ENCODE measurements at places on chromosomes 11 and 22. TPM values are rescaled to one million over a fixed set of nuclear protein-coding genes. Genes with fewer than 3 reads are reported as not detected.

The TMEM41B gene
- 33.3 TPM for polyA plus RNA-seq

The KRTAP5-9 gene
- 0.30 TPM for polyA plus RNA-seq

The YWHAH gene
- polyA plus RNA-seq = 136 TPM

The CCDC87 gene
- 0.35 TPM for polyA plus RNA-seq

The MCHR1 gene
- 0.28 TPM for polyA plus RNA-seq

The GALNT18 gene
- polyA plus RNA-seq = 19.8 TPM

DNA sequence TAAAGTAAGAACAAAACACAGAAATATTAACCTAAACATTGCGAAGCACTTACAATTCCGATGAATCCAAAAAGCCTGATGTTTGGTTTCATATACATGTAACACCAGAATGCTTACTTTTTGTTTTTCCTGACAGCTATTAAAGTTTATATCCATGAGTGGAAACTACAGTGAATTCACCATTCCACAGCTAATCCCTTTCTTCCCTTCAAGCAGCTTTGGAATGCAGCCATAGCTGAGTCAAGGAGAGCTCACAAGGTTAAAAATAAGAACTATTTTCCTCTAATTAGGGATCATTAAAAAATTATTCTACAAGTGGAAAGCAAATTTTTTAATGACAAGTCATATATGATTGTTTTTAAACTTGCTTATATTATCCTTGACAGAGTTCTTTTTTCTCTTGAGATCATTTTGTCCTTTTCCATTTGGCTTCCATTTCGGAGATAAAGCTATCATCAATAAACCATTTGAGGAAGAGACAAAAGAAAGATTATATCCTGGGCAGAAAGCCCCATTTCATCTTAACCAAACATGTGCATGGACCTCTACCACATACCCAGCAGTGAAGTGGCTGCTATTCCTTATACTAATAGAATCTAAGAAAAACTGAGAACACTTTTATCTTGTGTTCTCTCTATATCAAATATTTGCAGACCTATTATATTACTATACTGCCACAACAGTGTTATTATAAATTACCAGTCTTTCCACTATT, 19.7 kb upstream of the FIBIN start:
- no peak for DNase-seq

DNA sequence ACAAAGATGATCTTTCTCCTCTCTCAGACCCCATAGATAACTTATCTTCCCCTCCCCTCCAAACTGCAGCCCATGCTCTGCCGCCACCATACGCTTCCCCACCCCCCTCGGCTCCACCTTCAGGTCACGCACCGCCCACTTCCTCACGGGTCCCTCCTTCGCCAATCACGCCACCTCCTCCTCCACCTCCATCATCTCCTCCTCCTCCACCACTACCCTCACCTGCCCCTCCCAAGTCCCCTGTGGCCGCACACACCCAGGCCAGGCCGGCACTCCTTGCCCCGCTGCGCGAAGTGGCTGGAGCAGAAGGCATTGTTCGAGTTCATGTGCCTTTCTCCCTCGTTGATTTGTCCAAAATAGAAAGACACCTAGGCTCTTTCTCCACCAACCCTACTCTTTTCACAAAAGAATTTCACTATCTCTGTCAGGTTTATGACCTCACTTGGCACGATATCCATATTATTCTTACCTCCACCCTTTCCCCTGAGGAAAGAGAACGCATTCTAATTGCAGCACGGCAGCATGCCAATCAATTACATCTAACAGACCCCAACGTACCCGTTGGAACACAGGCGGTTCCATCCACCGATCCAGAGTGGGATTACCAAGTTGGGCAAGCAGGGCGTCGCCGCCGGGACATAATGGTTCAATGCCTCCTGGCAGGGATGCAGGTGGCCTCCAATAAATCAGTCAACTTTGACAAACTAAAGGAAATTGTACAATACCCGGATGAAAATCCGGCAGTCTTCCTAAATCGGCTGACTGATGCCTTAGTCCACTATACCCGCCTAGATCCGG, 12.3 kb upstream of the OR56A3 start:
- DNase-seq = no peak

- no peak for DNase-seq
These were observed at the start of gene CDC42BPG for GRCh38 chr11:64844330-64845128. TSS of gene CDC42BPG (minus strand) at chr11:64844653. CDS start at chr11:64844569, 84 bp downstream.

DNA sequence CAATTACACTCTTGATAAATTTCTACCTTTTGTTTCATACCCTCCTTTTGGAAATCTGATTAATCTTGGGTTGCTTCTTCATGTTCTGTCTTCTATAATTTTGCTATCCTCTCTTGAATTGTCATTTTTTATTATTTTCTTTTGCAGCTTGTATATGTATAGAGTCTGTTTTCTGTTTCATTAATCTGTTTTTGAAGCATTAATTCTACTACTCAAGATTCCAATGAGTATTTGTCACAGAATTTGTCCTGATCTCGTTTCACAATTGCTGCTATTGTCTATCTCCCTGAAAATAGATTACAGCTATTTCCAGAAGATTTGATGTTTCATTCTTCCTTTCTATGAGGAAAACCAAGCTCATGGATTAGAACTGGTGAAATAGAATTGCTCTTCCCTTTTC, 406.1 kb downstream of the DYNC2H1 start:
- DNase-seq = no peak

- no peak for DNase-seq
These were observed 84.2 kb downstream of the ZNF280B start for GRCh38 chr22:22424210-22424800.

DNA sequence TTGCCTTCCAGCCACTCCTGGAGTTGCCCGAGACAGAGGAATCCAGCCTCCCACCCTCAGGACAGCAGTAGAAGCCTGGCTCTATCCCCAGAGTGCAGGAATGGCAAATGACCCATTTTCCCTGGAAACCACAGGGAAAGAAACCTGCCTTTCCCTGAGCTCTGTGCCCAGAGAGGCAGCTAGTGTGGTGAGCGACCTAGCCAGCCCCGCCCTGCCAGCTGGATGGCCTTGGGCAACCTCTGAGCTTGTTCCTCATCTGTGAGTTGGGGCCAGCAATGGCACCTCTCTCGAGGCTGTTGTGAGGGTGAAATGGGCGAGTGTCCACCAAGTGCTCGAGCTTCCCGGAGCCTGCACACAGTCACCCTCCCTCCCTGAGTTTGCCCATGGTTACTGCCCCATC, 3.7 kb downstream of the OMP start:
- DNase-seq = no peak

- DNase-seq = peak; percentile 38
These were observed at the start of gene SYT13 for GRCh38 chr11:45285930-45286632. TSS of gene SYT13 (minus strand) at chr11:45286341. CDS start at chr11:45286207, 134 bp downstream.

DNA sequence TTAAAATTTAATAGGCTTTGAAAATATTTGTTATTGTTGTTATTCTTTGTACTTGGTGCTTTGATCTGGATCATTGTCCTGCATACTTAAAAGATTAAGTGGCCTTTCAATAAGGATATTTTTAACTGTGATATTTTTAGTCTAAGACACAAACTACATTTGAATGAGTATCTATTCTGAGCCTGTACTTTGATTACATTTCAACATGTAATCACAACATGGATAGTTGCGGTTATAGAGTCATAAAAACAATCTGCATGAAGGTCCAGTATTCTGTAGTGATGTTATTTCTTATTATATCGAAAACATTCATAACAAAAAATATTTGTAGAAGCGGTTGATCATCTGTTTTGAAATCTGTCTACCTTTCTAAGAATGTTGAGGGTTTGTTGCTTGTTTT, 58.6 kb downstream of the HIPK3 start:
- no peak for DNase-seq

DNA sequence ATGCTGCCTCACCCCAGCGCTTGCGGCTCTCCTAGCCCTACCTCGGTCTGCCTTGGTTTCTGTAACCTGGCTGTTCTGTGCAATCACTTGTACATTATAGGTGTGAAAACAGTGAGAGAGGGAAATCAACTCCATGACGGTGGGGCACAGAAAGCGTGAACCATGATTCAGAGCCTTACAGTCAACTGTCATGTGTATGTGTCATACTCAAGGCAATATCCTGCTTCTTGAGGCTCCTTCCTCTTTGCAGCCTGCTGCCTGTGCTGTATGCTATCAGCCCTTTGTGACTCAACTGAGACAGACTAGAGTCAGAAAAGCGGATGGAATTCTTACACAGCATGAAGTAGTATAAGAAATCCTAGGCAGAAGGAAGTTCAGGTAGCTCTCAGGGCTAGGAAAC, 2.1 kb downstream of the NRIP3 start:
- no peak for DNase-seq

- no peak for DNase-seq
These were observed 279.1 kb downstream of the BRD1 start for GRCh38 chr22:49548356-49549202.

DNA sequence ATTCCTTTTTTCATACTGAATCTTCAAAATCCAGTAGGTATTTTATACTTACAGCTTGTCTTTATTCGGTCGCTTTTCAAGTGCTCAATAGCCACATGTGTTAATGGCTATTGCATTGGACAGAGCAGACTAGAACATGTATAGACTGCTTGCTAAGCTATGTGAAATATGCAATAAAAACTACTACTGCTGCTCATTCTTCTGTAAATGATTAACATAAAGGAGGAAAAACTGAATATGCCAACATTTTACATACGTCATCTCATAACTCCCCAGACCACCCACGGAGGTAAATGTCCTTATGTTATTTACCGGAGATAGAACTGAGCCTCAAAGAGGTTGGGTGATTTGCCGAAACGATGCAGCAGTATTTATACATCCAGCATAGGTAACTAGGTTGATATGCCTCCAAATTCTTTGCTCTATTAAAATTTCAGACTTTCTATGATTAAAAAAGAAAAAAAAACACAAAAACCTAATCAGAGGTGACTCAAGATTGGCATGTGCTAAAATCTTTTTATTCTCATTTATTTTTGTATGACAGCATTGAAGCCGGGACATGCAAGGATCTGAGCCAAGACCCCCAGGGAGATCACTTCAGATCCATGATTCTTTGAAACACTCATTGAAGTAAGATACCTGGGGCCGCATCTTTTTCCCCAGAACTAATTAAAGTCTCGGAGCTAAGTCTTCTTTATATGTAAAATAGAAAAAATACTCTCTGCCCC, 78.5 kb upstream of the OR5AK2 start:
- no peak for DNase-seq

GRCh38 chr11:10673501-10674062, 20.0 kb downstream of the IRAG1 start:
- no peak for DNase-seq

All from renal cortex interstitium (tissue), 15 donors.